ENCODE measurements at places on chromosomes 11 and 22.

DNA sequence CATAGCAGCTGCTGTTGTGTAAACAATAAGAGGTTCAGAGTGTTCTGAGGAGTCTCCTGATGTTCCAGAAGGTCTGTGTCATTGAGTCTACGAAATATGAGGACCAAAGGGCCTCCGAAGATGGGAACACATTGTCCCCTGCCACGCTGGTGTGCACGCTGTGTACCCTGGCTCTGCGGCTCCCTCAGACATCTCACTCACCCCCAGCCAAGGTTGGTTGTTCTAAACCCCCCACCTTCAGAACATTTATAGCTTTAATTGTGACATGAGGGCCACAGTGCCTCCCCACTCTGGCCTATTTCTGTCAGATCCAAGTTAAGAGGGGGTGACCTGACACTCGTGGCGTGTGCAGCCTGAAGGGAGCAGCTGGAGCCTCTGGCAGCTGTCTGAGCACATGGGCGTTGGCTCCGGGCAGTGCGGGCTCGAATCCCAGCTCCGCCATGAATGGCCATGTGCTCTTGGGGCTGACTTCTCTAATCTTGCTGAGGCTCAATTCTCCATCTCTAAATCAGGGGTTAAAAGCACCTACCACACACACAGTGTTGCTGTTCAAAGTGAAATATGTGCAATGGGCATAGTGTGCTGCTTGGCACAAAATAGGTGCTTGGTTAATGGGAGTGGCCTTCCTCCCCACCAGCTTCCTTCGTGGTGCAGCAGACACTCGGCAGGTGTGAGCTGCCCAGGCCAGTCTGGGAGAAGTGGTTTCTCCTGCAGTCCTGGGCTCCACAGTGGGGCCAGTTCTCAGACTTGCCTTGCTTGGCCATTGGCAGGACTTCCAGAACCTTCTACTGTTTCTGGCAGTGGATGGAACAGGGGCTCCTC lies 39.7 kb upstream of the MICAL2 start:
- DNase-seq = no peak

GRCh38 chr11:19631712-19632498 lies 80.7 kb upstream of the NAV2 start:
- DNase-seq = no peak

GRCh38 chr11:71239581-71239980 lies 12.8 kb downstream of the SHANK2 start:
- no peak for DNase-seq

GRCh38 chr22:36593215-36593614 lies 64.2 kb upstream of the EIF3D start:
- DNase-seq = no peak

- no peak for DNase-seq
These were observed 84.3 kb downstream of the IGLL1 start for GRCh38 chr22:23495614-23496444.

DNA sequence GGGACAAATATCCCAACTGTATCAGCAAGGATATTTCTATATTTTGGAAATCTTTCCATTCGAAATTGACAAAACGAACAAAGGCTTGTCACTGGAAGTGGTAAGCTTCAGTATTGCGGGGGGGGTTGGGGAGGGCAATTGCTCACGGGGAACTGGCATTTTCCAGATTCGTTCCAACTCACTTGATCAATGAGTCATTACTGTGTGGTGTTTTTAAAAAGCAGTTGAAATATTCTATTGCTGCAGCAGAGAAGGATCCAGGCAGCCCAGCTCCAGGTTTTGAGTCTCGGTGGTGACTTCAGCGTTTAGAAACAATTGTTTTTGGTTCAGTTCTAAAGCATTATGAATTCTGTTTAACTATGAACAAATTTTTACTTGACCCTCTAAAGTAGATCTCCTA lies 33.8 kb upstream of the FBLN1 start:
- DNase-seq = peak; percentile 52

- no peak for DNase-seq
These were observed 29.7 kb downstream of the POU2AF3 start for GRCh38 chr11:111327908-111328624.

- no peak for DNase-seq
These were observed 121.6 kb downstream of the KCNQ1 start for GRCh38 chr11:2566223-2567025.
